Hindlimb muscle (tissue), 1 donor: ENCODE measurements at places on chromosomes 12 and 14.
A peak's percentile ranks its signal among the peaks of the same experiment; 100 is the strongest.

GRCh38 chr12:110347767-110348166 is 55.7 kb downstream of the ANAPC7 start:
- DNase-seq: no peak

GRCh38 chr12:126976579-126976978 is 1290.4 kb upstream of the TMEM132C start:
- no peak for DNase-seq

DNA sequence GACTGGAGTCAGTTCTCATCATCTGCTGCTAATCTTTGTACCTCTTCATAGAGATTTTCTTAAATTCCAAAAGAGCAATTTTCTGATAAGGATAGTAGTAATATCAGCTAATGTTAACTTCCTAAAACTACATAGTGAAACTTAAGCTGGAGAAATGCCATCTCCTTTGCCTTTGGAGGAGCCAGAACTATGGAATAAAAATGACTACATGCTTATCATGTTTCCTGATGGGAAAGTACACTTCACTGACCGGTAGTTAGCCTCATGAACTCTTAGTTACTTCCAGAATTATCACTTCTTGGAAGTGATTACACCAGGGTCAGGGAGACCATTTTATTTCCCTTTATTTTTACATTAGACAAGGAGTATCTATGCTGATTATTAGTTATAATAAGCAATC is 1222.1 kb upstream of the TMEM132C start:
- no peak for DNase-seq

- no peak for DNase-seq
Measured at GRCh38 chr14:54981698-54982097, 45.2 kb downstream of the WDHD1 start.

DNA sequence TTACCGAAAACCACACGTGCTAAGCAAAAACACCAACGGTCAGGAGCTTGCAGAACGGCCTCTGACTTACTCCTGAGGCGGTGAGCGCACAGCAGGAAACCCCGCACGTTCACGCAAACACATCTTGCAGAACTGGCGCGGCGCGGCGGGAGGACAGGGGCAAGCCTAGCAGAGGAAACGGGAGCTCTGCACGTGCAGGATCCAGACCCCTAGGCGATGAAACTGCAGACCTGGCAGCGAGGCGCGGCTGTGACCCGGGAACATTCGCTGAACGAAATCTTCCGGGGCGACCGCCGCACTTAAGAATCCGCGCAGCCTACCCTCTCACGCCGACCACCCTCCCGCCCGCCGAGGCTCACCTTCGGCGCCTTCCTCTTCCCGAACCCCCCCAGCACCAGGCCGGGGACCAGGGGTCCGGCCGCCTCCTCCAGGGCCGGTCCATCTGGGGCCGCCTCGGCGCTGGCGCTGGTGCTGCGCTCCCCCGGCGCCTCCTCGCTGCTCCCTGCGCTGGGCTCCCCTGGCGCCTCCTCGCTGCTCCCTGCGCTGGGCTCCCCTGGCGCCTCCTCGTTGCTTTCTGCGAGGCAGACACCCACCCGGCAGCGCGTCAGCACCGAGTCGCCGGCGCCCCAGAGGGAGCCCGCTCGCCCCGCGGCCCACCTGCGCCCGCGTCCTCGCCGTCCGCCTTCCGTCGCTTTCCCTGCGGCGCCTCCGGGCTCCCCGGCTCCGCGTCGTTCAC is 615 bp downstream of the DDX51 start:
- no peak for DNase-seq

GRCh38 chr14:69260190-69260860 is 367 bp downstream of the GALNT16 start:
- peak; percentile 47 for DNase-seq

- DNase-seq: no peak
Measured at GRCh38 chr12:89799316-89799715, 90.7 kb upstream of the ATP2B1 start.

DNA sequence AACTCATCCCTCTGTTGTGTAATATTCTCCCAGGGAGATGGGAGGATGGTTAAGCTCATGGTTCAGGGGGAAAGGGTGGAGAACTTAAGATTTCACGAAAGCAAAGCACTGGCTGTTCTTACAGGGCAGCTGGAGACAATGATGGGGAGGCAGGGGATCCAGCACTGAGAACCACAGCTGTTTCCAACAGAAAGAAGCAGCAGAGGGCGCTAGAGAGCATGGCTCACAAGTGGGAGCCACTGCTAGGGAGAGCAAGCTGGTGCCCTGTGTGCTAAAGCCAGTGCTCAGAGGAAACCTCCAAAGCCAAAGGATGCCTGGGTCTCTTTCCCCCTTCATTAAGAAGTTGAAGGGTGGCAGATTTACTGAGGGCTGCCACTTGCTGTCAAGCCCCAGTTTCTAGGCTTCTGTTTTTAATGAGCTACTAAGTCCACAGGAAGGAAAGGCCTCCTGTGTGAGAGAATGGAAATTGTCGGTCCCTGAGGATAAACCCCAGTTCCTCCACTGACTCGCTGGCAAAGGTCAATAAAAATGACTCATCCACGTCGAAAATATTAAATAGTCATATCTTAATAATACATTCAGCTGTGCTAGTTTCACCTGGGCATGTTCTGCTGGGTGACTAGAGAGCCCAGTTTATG is 199.7 kb downstream of the ANO2 start:
- peak; percentile 68 for DNase-seq

- DNase-seq: no peak
Measured at GRCh38 chr12:2529807-2530206, 265.0 kb upstream of the FKBP4 start.

DNA sequence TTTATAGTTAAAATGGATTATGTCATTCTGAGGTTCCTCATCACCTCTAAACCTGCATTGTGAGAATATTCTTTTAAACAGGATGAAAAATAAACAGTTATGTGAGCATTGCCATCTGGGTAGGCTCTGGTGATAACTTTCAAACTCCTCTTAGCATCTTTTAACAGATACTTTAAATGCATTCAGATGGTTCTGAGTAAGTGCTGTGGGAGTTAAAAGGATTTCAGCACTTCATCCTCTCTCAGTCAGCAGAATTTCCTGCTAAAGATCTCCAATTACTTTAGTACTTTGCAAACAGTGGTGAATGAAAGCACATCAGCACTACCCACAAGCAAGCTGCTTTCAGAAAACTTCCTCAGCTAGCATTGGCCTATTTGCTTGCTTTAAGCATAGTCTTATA is 59.3 kb upstream of the TMTC1 start:
- DNase-seq: no peak

DNA sequence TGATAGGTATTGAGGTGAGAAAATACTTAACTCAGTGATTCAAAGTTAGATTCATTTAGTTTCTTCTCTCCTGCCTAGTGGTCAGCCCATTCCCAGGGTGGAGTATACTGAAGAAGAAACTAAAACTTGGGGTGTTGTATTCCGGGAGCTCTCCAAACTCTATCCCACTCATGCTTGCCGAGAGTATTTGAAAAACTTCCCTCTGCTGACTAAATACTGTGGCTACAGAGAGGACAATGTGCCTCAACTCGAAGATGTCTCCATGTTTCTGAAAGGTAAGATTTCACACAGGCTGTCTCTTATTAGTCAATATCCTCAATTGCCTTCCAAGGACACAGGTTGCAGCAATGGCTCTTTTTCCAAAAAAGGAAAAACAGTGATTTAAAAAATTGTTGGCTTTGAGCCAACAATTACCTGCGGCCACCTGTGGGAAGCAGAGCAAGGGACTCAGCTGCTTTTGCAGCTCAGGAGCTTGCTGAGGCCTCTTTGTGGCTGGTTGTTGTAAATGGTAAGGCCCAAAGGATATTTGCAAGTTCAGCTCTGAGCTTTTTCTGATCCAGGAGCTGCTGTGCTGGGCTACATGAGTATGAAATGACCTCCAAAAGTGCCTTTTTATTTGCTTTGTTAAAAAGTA is 33.9 kb downstream of the TPH2 start:
- DNase-seq: no peak

DNA sequence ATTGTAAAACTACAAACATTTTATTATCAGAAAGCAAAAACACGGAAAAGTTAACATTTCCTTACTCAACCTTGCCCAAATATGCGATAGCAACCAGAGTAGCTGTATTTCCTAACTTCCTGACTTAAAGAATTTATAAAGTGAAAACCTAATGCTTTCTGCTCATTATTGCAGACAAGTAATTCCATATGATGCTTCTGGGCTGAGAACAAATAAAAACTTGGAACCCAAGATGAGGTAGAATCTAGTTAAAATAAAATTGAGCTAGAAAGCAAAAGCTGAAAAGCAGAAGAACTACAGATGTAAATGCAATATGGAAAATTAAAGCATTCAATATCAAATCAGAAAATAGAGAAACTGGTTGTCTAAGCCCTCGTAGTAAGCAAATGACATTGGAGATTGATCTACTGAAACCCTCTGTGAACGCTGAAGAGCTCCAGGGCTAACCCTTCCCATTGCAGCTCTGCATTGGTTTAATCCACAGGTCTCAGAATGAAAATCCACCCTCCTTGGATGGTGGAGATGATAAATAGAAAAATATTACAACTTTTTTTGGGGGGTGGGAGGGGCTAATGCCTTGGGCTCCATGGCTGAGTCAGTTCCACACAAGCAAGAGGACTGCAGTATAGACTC is 40.7 kb downstream of the CORO1C start:
- DNase-seq: no peak

DNA sequence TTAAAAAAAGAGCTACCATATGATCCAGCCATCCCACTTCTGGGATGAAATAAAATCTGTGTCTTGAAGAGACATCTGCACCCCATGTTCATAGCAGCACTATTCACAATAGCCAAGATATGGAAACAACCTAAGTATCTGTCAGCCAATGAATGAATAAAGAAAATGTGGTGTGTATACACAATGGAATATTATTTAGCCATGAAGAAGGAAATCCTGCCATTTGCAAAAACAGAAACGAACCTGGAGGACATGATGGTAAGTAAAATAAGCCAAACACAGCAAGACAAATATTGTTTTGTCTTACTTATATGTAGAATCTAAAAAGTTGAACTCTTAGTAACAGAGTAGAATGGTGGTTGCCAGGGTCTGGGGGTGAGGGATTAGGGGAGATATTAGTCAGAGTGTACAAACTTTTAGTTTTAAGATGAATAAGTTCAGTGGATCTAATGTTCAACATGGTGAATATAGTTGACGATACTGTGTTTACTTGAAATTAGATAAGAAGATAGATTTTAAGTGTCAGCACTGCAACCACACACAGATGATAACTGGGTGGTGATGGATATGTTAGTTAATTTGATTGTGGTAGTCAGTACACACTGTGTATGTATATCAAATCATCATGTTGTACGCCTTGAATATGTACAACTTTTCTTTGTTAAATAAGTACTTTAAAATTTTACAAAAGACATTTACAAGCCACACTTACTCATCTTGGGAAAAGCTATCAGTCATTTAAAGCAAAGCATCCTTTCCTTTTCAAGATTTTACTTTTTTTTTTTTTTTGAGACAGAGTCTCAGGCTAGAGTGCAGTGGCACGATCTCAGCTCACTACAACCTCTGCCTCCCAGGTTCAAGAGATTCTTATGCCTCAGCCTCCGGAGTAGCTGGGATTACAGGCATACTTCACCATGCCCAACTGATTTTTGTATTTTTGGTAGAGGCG is 89.9 kb downstream of the BICD1 start:
- no peak for DNase-seq

GRCh38 chr12:42538203-42538602 is 51.3 kb downstream of the PRICKLE1 start:
- DNase-seq: no peak

GRCh38 chr14:100660882-100661635 is 65.6 kb upstream of the DLK1 start:
- DNase-seq: no peak

DNA sequence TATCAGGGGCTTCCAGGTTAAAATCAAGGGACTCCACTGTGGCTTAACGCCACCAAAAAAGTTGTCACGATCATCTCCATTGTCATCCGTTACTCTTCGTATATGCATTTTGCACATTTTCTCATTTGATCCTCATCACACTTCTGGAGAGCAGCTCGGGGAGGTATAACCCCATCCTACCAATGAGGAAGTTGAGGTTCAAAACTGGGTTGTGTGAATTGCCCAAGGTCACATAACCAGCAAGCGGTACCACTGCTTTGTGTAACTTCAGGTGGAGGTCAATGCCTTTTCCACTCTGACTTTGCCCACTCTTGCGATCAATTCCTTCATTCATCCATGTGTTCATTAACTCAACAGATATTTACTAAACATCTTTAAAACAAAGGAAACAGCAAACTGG is 71.1 kb upstream of the CCND2 start:
- no peak for DNase-seq

DNA sequence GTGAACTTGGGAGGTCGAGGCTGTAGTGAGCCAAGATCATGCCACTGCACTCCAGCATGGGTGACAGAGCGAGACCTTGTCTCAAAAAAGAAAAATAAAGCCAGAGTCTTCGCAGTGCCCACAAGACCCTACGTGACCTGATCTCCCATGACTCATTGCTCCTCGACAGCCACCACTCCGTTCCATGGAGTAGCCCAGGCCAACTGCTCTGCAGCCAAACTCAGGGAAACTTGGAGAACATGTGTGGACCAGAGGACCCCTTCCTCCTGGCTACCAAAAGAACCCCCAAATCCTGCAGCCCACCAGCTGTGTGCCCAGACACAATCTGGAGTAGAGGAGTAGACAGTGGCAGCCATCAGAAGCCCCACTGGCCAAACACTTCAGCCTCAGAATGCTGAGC is 32.1 kb upstream of the PPP2R5C start:
- DNase-seq: no peak

GRCh38 chr14:91047174-91047753 is 13.2 kb downstream of the RPS6KA5 start:
- DNase-seq: no peak

GRCh38 chr12:18919871-18920511 is 182.1 kb downstream of the CAPZA3 start:
- no peak for DNase-seq

DNA sequence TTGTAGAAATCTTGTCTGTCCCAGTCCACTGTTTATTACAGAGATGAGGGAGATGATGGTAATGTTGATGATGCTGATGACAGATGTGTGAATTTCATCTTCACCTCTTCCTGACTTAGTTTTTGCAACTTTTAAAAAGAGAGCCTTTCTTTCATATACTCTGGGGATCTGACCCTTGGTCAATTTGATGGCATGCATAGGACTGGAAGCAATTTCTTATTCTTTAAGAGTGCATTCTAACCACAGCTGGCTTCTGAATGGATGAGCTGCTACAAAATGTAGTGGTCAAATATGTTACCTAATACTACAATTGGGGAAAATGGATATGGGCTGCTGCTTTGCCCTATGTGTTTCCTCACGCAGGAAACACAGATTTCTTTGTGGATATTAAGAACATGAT is 80.8 kb downstream of the MYRFL start:
- no peak for DNase-seq

- no peak for DNase-seq
Measured at GRCh38 chr14:51535443-51536044, 116.2 kb upstream of the FRMD6 start.

GRCh38 chr14:50832935-50833630 is 2.1 kb upstream of the NIN start:
- DNase-seq: no peak

DNA sequence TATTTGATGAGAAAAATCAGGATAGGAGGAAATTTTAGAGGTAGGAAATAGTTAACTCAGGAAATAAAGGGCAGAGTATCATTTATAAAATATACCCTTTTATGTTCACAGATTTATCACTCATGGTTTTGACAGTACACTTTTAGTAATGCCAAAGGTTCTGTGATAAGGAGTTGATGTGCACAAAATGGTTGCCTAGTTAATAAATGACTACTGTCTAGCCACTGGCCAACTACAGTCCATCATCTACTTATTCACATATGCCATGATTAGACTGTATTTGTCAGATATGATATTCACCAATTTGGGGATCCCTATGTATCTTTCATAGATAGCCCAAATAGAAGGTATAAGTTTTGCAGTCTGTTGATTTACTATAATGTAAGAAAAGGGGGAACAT is 19.2 kb upstream of the GXYLT1 start:
- no peak for DNase-seq
